ENCODE measurements at places on chromosomes 2 and 18.

GRCh38 chr18:28714498-28714897 is 537.6 kb upstream of the CDH2 start:
- no peak for DNase-seq

- DNase-seq = no peak
These were observed 216.8 kb downstream of the CAMKMT start for GRCh38 chr2:44578471-44579093.

- no peak for DNase-seq
These were observed 2.8 kb downstream of the KYNU start for GRCh38 chr2:142880279-142880678.

DNA sequence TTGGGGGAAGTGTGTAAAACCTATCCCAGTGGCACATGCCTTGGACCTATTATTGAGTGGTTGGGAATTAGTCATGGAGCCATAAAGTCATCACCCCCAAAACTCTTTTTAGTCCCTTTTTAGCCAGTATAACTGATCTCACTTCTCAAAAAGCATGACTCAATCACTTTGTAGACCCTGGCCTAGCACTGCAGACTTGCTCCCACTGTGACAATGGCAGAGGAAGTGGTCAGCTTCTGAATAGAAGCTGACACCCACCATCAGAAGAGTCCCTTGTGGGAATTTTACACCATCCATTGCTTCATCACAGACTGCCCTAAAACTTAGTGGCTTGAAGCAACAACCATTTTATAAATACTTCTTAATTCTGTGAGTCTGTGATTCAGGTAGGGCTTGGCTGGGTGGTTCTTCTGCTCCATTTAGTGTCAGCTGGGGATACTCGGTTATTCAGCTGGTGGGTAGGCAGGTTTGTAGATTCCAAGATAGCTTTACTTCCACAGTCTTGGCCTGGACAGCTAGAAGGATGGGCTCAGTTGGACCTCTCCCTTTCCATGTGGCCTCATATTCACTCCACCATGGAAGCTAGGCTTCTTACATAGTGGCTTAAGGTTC is 10.8 kb upstream of the ITGA6 start:
- DNase-seq = no peak

DNA sequence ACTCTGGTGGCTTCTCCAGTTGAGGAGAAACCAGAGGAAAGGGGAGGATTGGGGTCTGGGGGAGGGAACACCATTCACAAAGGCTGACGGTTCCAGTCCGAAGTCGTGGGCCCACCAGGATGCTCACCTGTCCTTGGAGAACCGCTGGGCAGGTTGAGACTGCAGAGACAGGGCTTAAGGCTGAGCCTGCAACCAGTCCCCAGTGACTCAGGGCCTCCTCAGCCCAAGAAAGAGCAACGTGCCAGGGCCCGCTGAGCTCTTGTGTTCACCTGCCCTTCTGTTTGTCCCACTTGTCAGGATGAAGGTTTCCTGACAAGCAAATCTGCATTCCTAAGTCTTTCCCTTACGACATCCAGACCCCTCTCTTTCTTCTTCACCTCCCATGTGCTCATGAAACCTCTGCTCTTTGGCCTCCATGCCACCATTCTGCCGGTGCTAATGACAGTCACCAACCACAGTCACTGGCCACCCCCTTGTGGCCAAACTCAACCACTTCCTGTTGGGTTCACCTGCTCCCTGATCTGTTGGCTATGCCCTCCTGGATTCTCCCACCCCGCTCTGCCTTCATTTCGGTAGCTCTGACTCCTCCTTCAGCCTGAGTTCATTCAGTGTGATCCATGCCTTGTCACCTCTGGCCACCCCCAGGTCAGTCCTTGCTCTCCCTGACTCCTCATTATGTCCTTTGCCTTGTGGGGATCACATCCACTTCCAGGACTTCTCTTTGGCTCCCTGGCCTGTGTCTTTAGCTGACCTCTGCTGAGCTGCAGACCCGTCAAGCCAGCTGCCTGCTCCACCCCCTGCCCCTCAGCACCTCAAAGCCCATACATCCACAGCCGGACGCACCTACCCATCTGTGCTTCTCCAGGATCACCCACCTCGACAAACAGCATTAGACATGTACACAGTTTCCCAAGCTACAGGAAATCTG is 17.6 kb downstream of the EMX1 start:
- DNase-seq = no peak

DNA sequence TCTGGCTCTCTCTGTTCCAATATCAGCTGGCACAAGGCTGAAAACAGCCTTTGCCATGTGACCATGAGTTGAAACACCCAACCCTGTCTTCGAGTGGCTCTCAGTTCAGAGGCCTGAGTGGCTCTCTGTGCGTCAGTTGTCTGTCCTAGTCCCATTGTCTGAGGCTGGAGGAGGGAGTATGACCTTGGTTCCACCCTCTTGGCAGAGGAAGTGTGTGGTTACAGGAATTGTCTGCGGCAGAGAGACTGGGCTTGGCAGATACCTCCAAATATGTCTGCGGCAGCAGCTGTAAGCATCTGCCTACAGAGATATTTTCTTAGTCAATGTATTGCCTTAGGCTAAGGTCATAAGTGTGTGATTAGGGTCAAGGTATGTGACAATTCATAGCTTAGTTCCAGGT is 32.6 kb downstream of the CNGA3 start:
- DNase-seq = no peak

DNA sequence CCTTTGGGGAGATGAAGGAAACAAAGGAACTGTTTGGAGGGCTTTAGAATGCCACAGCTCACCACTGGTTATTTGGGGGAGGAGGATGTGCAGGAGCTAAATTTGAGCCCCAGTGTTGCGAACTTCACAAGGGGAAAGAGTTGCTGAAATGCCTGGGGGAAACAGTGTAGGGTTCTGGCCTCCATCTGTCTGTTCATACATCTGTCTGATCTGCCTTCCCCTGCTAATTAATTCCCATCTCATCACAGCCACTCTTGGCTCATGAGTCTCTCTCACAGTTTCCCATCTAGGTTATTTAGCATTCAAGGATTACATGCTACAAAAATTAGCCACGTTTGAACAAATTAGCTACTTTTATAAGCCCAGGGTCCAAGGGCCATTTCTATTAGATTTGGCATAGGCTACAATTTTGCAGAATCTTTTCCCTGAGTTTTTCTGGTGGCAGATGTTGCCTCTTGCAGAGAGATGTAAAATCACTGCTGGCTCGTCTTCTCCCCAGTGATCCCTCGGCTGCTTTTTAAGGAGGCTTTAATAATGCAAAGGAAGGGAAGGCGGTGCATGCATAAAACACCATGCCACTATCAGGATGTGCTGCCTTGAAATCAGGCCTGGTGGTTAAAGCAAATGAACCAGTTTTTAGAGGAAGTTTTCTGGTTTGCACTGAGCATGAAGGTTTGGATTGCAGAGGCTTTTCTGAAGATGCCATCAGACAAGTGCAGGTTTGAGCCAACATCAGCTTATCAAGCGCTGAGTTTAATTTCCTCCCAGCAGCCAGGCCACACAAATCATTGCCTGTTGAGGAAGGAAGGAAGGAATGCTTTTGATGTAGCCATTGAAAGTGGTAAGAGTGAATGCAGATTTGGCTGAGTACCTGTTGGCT is 35.0 kb downstream of the ADD2 start:
- no peak for DNase-seq

DNA sequence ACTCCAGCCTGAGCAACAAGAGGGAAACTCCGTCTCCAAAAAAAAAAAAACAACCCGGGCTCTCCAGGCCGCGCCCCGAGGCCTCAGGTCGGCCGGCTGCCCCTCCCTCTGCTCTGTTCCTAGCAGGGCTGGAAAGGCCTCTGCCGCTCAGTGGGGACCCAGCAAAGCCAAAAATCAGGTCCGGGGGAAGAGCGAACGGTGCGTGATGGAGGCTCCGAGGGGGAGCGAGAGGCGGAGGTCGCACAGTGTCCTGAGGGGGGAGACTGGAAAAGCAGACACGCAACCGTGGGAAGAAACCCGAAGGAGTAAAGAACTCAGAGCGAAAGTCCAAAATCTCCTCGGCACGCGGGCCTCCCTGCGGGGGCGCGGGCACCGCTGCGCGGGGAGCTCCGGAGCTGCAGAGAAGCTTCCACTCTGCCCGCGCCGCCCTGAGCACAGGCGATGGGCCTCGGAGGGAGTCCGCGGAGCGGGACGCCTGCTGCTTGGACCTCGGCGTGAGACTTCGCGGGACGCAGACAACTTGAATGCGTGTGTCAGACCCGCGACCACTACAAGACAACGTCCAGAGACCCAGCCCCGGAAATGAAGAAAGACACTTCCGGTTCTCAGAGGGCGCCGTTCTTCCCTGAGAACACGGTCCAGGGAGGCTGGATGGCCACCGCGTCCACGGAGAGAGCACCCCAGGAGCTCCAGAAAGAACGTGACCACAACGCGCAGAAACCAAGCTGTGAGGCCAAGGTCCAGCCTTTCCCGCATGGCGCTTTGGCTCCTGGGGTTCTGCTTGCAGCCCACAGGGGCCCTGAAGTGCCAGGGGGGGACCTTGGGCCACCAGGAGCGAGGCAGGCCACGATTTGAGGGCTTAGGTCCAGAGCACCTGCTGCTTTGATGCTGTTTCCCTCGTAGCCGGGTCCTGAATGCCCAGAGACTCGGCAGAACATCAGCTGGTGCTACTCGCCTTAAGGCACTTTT is 219.8 kb downstream of the DPP10 start:
- DNase-seq = peak; percentile 46

- DNase-seq = no peak
These were observed 292.0 kb downstream of the PRKCE start for GRCh38 chr2:45943219-45944044.

DNA sequence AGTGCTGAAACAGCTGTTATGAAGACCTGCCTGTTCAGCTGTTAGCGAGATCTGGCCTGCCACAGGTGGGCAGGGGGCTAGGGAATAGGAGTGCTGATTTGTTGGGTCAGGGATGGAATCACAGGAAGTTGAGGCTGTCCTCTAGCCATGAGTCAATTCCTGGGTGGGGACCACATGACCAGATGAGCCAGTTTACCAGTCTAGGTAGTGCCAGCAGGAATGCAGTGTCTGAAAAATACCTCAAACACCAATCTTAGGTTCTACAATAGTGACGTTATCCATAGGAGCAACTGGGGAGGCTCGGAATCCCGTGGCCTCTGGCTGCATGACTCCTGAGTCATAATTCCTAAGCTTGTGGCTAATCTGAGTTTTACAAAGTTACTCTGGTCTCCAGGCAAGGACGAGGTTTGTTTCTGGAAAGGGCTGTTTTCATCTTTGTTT is 44.9 kb downstream of the DYSF start:
- DNase-seq = no peak

- no peak for DNase-seq
These were observed 4.2 kb downstream of the CHCHD5 start for GRCh38 chr2:112588611-112589045.

GRCh38 chr18:3875376-3875775 is 425.4 kb downstream of the TGIF1 start:
- DNase-seq = no peak

DNA sequence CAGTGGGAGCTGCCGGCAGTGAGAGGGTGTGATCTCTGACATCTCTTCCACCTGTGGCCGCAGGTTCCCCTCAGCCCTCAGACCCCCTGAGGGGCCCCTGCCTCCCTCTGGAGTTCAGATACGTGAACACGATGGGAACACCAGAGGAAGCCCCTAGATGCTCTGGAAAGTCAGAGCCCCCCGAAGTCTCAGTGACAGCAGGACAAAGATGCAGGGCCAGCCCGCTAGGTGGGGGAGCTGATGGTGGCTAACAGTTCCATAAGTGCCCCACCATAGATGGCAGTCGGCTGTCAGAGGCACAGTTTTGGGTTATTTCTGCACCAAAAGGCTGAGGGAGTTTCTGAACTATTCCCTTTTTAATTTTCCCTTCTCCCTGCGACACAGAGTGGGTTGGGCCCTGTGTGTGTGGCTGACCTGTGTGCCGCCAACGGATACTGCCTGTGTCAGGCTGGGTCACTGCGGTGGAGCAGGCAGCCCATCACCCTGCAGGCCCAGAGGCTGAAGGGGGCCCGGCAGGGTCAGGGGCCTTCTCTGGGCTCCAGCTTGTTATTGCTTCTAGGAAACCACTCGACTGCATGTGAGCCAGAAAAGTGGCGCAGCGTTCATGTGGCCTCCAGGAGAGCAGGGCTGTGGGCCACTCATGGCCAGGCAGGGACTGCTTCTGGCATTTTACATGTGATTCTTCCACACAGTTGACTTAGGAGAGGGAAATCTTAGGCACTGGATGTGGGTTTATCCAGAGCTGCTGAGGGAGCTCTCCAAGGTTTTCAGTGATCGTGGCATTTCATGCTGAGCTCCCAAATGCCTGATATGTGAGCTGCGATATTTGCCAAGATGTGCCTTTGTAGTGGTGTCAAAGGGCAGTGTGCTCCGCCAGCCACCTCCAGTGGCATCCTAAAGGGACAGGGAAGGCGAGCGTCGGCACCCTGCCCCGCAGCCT is 225.1 kb downstream of the SH3RF3 start:
- DNase-seq = no peak

DNA sequence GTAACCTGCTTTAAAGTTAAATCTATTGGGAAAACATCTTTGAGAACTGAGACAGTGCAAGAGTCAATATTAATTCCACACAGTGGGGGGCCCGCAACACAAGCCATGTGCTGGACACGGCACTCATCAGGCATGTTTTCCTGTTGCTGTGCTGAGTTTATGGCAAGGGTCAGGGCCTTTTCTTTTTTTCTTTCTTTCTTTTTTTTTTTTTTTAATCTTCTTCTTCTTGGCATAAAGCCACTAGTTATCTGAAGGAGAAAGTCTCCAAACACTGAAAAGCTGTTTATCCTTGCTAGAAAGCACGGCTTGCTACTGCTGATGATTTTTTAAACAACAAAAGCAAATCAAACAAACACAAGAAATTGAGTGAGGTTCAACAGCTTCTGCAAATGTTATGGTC is 252.1 kb downstream of the ZNF521 start:
- no peak for DNase-seq

DNA sequence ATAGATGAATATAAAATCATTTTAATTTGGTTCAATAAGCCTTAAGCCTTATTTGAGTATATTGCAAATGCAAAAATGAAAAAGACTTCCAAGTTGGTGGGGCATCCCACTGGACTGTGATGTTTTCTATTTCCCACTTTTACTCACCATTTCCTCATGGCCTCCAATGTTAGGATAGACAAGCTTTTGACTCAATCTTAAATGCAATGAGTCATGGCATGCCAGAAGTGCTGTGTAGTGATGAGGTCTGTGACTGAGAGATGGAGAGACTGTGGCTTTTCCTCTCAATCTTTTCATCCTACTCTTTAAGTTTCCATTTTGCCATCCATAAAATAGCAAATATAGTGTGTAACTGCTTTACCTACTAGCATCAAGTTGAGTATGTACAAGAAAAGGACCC is 1401.2 kb upstream of the CELF4 start:
- no peak for DNase-seq

DNA sequence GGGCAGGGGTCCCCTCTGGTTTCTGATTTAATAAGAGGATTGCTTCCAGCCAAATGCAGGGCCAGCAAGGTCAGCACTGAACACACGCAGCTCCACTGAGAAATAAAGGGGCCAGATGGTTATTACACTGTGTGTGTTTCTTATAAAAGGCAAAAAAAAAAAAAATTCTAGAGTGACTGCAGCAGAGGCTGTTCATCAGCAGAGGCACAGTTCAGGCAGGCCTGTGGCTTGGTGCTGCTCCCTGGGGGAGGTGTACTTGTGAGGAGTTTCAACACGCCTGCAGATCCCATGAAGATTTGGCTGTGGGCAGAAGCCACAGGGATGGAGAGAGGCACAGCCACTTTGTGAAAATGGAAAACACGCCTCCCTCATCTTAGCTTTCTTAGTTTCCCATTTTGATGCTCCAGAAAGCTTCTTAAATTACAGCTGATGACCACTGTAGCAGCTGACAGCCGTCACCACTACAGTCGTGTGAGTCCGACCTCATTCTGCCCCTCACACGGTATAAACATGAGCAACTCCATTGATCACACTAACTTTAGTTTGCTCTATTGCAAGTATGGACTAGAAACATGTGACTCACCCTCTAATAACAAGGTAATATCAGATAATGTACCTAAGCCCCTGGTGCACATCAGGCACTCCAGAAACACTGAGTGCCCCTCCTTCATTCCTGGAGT is 726.5 kb upstream of the RAB6C start:
- no peak for DNase-seq
